Left renal cortex interstitium (tissue), 4 donors: ENCODE measurements at places on chromosomes 7 and 10. TPM values are rescaled to one million over a fixed set of nuclear protein-coding genes. Genes with fewer than 3 reads are reported as not detected.

DNA sequence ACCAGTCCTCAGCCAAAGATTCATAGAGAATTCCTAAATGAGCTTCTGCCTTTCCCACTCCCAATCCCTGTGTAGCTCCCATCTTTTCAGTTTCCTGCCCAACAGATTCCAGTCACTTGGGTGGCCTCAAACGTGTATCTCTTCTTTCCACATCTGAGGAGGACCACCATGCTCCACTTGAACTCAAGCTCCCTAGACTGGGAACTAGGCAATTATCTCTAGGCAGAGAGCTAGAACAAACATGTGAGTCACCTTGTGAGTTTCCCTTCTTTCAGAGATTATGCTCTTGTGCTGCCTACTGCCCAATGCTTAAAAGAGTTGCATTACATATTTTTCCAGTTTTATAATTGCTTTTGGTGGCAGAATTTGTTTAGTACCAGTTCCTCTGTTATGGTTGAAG is 178.0 kb downstream of the MDFIC start:
- no peak for DNase-seq

DNA sequence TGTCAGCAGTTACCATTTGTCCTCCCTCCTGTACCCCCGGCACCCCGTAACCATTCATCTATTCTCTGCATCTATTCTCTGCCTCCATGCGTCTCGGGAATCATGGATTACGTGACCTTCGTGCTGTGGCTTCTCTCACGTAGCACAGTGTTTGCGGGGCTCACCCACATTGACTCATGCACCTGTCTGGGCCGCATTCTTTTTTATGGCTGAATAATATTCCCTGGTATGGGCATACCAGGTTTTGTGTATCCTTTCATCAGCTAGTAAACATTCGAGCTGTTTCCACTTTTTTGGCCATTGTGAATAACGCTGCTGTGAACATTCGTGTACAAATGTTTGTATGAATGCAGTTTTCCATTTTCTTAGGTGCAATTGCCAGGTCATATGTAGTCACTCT is 17.7 kb downstream of the CUX1 start:
- DNase-seq: no peak

DNA sequence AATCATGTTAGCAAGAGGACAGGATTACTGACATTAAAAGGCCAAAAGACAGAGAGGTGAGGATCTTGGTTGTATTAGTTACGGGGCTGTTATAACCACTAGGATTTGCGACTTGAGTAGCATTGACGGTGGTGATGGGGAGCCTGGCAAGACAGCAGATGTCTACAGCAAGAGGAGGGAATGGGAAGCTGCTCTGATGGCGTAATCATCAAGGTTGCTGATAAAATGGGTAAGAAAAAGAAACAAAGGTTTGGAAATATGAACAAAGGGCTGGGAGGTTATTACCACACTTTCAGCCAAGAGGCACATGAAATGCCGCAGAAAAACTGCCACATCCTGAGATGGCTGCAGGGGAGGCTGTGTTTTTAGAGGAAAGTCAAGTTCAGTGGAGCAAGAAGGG is 33.9 kb downstream of the TMEM229A start:
- no peak for DNase-seq

The CCDC3 gene
- 11.3 TPM for polyA plus RNA-seq

The IDE gene
- 20.2 TPM for polyA plus RNA-seq

The CHST12 gene
- 16.7 TPM for polyA plus RNA-seq
